ENCODE measurements at places on chromosomes 7 and 10.
A peak's percentile ranks its signal among the peaks of the same experiment; 100 is the strongest.

DNA sequence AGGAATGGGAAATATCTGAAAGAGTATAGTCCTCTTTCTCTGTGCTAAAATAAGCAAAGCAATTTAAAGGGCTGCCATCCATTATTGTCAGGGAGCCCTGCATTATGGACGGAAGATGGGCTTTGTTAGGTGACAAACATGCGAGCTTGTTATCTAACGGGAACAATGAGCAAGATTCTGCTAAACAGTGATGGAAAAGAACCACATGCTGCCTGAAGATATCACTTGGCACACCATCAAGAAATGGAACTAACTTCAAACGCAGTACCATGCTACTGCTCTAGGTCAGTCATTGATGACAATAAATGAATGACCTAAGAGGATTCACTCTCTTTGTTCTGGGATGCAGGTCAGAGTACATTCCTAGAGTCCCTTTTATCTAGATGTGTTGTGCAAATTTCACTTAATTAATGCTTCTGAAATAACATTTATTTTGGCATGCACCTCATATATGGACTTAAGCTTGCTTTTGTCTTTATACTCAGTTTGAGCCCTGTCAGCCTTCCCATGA, 175.7 kb upstream of the PTN start:
- H3K4me3 ChIP-seq, result no peak overlapping the region
- no peaks in the 10 kb centered on the region for H3K27me3 ChIP-seq
- H3K27ac ChIP-seq, result no peak overlapping the region
- DNase-seq, result no peak
- H3K36me3 ChIP-seq, result no peaks in the 10 kb centered on the region

DNA sequence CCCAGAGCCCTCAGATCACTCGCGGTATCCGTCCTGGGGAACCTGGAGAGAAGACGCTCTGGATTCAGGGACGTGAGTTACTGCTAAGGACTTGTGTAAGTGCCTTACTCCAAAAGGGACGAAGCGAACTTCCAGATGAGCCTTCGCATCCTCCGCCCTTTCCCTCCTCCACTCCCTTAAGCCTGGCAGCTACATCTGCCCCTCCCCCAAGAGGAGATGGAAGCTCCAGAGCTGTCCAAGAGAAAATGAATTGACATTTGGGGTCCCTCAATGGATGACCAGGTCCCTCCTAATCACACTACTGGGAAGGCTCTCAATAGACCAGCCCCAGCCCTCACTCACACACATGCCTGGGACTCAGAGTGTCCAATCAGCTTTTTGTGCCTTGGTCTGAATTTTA, 31.3 kb upstream of the GDF10 start:
- DNase-seq, result no peak
- no peaks in the 10 kb centered on the region for H3K36me3 ChIP-seq
- H3K4me1 ChIP-seq, result peaks cover 21% of the 10 kb centered on the region
- no peak overlapping the region for H3K27ac ChIP-seq
- H3K27me3 ChIP-seq, result no peaks in the 10 kb centered on the region

- DNase-seq, result no peak
- no peaks in the 10 kb centered on the region for H3K27me3 ChIP-seq
- H3K27ac ChIP-seq, result no peak overlapping the region
Observed at GRCh38 chr10:68082872-68083271, 7.8 kb upstream of the HERC4 start.

DNA sequence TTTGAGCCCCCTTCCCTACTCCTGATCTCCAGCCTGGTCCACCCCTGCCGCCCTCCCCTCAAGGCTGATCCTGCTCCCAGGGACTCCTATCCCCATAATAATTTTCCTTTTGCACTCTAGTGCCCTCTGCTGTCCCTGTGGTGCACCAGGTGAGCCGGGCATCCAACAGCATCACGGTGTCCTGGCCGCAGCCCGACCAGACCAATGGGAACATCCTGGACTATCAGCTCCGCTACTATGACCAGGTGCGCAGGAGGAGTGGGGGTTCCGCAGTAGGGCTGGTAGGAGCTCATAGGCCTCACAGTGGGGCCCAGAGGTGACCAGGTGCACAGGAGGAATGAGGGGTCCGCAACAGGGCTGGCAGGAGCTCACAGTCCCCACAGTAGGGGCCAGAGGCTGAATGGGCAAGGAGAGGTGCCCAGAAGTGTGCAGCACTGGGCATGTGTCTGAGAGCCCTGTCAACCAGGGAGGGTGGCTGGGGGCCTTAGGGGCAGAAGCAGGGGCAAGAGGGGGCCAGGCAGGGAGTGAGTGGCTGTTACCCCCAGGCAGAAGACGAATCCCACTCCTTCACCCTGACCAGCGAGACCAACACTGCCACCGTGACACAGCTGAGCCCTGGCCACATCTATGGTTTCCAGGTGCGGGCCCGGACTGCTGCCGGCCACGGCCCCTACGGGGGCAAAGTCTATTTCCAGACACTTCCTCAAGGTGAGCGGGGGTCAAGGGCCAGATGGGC, 11.7 kb downstream of the EPHB6 start:
- H3K4me1 ChIP-seq, result peaks cover 9% of the 10 kb centered on the region
- peaks cover 25% of the 10 kb centered on the region for H3K36me3 ChIP-seq
- H3K27ac ChIP-seq, result no peak overlapping the region
- H3K27me3 ChIP-seq, result no peaks in the 10 kb centered on the region
- no peak overlapping the region for H3K4me3 ChIP-seq

GRCh38 chr10:132493756-132494290, 43.8 kb upstream of the INPP5A start:
- no peaks in the 10 kb centered on the region for H3K4me1 ChIP-seq
- H3K4me3 ChIP-seq, result no peak overlapping the region
- DNase-seq, result no peak
- H3K27me3 ChIP-seq, result no peaks in the 10 kb centered on the region
- H3K36me3 ChIP-seq, result no peaks in the 10 kb centered on the region
- H3K27ac ChIP-seq, result no peak overlapping the region

DNA sequence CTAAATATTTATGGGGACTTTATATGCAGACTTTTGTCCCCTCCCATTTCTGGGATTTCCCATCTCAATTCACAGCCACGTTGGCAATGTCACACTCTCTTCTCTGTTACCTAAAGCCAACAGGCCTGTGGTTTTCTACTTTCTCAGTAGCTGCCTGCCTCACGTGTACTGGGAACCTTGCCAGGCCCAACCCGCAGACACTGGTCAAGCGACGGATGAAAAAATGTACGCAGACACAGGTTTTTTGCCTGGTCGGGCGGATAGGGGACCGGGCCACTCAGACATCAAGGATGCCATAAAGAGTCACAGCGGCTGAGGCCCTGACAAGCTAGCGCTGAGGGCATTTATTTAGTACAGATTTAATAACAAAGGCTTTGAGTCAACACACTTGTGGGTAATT, 204.4 kb upstream of the DPP6 start:
- no peak overlapping the region for H3K4me3 ChIP-seq
- H3K36me3 ChIP-seq, result no peaks in the 10 kb centered on the region
- no peaks in the 10 kb centered on the region for H3K27me3 ChIP-seq
- H3K4me1 ChIP-seq, result no peaks in the 10 kb centered on the region
- H3K27ac ChIP-seq, result no peak overlapping the region
- no peak for DNase-seq

GRCh38 chr10:77825965-77826364, 100.6 kb downstream of the DLG5 start:
- H3K4me1 ChIP-seq, result no peaks in the 10 kb centered on the region
- no peaks in the 10 kb centered on the region for H3K27me3 ChIP-seq
- H3K4me3 ChIP-seq, result no peak overlapping the region
- DNase-seq, result no peak
- no peaks in the 10 kb centered on the region for H3K36me3 ChIP-seq

GRCh38 chr7:15685358-15686294, 857 bp downstream of the MEOX2 start:
- no peak for DNase-seq
- H3K36me3 ChIP-seq, result no peaks in the 10 kb centered on the region
- peaks cover 42% of the 10 kb centered on the region for H3K27me3 ChIP-seq
- H3K4me1 ChIP-seq, result no peaks in the 10 kb centered on the region

- no peaks in the 10 kb centered on the region for H3K36me3 ChIP-seq
- H3K4me1 ChIP-seq, result no peaks in the 10 kb centered on the region
- H3K27me3 ChIP-seq, result peaks cover 4% of the 10 kb centered on the region
- H3K4me3 ChIP-seq, result no peak overlapping the region
- no peak for DNase-seq
Observed at GRCh38 chr7:95590387-95591248, 5.7 kb downstream of the PDK4 start.

- no peak overlapping the region for H3K27ac ChIP-seq
- H3K4me1 ChIP-seq, result no peaks in the 10 kb centered on the region
- no peak overlapping the region for H3K4me3 ChIP-seq
- H3K36me3 ChIP-seq, result no peaks in the 10 kb centered on the region
- no peaks in the 10 kb centered on the region for H3K27me3 ChIP-seq
Observed at GRCh38 chr10:60480865-60481563, 91.3 kb upstream of the ANK3 start.

- DNase-seq, result no peak
- no peak overlapping the region for H3K27ac ChIP-seq
- no peaks in the 10 kb centered on the region for H3K27me3 ChIP-seq
- peaks cover 13% of the 10 kb centered on the region for H3K36me3 ChIP-seq
Observed at GRCh38 chr7:107321611-107322010, 148.2 kb upstream of the GPR22 start.

GRCh38 chr7:90347759-90348158, 1.2 kb downstream of the GTPBP10 start:
- DNase-seq, result no peak
- no peaks in the 10 kb centered on the region for H3K27me3 ChIP-seq
- peak overlapping the region; percentile 66 for H3K4me3 ChIP-seq
- no peak overlapping the region for H3K27ac ChIP-seq
- H3K4me1 ChIP-seq, result peaks cover 14% of the 10 kb centered on the region

Data from CD4-positive, alpha-beta T cell (primary cell).